ENCODE measurements at places on chromosomes 1 and 21.

GRCh38 chr1:201762381-201762780 is 66.6 kb upstream of the IPO9 start:
- DNase-seq, result no peak

- no peak for DNase-seq
Measured at GRCh38 chr1:941015-941587, 17.4 kb downstream of the SAMD11 start.

DNA sequence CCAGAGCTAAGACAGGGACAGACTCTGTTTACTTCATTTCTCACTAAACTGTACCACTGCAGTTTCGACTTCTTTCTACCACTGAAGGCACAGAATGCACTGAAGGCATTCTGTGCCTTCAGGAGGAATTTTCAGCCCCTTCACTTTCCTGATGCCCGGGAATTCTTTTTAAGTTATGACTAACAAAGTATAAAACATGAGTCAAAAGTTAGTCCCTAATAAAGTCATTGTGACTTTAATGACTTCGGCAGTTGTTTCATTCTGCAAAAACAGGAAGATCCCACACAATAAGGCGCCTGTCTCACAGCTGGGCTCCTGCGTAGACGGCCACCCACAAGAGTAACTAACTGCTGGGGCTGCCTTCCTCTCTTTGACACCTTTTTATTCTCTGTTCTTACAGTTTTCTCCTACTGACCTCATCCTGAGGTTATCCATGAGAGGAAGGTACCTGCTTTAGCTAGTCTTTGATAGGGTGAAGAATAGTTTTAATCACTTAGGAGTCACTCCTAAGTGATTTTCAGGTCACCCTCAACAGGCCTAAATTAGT is 183.9 kb upstream of the SGIP1 start:
- no peak for DNase-seq

GRCh38 chr1:209703834-209704504 is 677 bp upstream of the HSD11B1 start:
- DNase-seq, result no peak

DNA sequence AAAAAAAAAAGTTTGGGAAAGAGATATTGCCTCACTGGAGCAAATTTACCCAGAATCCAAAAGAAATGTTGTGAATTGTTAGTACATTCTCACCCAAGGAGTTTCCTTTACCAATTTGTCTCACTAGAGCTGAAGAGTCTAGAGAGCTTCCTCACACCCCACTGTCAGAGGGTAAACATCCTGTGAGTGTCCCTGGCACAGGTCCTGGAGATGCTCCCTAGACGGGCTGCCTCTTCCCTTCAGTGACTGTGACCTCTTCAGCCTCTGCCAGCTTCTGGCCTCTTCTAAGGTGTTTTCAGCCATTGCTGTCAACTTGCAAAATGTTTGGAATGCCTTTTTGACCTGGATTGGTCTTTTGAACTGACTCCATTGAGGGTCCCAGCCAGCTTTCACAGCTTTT is 159.4 kb downstream of the DHRS3 start:
- no peak for DNase-seq

- no peak for DNase-seq
Measured at GRCh38 chr1:172616195-172616594, 42.7 kb upstream of the FASLG start.

GRCh38 chr1:198234520-198235251 is 77.9 kb downstream of the NEK7 start:
- no peak for DNase-seq

DNA sequence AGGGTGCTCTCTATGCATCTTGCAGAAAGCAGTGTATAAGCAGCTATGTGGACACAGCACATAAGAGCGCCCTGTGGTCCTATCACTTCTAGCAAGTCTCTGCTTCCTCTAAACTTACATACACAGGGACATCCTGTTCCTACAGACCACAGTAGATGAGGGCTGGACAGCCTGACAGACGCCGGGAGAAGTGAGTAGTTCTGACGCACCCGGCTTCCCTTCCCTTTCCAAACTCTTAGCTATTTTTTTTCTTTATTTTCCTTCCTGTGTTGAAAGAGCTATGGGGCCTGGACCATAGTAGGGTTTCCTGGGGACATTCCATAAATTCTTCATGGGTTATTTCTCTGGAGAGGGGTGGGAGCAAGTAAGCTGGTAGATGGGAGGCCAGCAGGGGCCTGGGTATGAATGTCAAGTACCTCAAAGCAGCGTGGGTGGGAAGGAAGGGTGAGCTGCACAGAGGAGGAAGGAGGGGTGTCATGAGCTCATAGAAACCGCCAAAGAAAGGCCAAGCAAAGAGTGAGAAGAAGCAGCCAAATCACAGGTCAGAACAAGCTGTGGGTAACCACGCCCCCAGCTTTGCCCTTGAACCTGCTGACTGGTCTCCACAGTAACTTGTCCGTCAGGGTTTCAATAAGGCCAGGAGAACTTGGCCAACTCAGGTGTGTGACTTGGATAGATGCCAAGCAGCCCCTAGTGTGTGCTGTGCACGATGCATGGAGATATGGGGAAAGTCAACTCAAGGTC is 36.6 kb downstream of the PLXNA2 start:
- DNase-seq, result peak; percentile 83

GRCh38 chr1:232596666-232597303 is 33.1 kb downstream of the SIPA1L2 start:
- no peak for DNase-seq

DNA sequence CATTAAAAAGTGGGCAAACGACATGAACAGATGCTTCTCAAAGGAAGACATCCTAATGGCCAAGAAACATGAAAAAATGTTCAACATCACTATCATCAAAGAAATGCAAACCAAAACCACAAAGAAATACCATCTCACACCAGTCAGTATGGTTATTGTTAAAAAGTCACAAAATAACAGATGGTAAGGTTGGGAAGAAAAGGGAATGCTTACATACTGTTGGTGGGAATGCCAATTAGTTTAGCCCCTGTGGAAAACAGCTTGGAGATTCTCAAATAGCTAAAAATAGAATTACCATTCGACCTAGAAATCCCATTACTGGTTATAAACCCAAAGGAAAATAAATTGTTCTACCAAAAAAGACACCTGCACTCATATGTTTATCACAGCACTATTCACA is 369.4 kb downstream of the KCNH1 start:
- DNase-seq, result no peak

DNA sequence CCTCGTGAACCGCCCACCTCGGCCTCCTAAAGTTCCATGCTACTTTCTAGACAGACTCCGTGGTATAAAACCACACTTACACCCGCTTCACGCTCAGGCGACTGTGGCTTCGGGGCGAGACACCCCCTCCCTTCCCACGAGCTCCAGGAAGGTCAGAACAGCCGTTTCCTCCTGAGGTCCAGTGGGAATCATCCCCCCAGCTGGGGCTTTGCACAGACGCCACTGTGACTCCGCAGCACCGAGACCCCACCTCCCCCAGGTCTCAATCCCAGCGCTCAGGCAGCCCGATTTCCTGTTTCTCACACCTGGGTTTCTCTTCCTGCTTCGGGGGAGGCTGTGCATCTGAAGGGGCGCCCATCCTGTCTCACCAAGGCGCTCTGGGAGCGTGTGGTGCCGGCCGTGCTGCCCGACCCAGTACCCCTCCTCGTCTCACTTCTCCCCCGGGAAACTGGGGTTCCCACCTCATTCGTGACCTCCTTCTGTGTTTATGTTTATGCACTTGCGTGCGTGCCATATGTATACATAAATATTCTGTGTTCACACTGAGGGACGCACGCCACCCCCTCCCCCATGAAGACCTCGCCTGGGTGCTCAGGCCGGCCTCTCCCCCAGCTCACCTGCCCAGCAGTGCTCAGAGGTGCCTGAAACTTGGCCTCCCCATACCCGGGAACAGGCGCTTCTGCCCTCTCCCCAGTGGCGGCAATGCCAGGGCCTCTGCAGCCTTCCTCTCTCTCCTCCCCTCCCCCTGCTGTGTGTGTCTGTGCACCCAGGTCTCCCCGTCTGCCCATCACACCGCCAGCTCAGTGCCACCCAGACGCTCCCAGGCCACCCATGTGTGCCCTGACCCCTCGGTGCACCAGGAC is 14.6 kb downstream of the SLC35E2B start:
- no peak for DNase-seq

- DNase-seq, result peak; percentile 66
Measured at GRCh38 chr1:77347646-77348045, 65.8 kb downstream of the AK5 start.

- no peak for DNase-seq
Measured at GRCh38 chr1:169094897-169095569, 11.5 kb upstream of the ATP1B1 start.

GRCh38 chr1:234091876-234092275 is 187.4 kb downstream of the SLC35F3 start:
- DNase-seq, result no peak

DNA sequence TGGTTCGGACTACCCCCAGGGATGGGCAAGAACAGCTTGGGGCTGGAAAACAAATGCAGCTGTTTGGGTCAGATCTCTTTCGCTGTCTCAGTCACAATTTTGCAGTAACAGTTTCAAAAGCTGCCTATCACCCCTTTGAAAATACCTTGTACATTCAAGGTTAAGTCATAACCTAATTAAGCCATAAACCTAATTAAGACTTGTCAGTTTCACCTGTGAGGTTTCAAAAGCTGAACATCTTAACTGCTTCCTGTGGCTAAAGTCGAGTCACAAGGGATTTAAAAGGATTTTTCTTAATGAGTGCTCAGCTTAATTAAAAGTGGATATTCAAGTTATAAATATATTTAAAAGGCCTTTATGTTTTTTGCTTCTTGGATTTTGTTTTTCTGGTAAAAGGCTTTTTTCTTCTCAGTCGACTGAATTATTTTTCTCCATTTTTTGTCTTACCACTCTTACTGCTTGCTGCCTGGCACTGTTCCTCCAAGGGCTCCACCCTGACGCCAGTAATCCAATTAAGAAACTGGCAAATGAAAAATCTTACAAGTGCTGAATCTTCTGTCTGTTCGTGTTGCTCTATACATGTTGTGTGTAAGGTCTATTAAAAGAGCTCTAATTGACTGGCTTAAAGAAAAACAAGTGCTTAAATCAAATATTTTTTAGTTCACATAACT is 31.3 kb downstream of the CBR1 start:
- no peak for DNase-seq

GRCh38 chr1:113369040-113369439 is 21.3 kb upstream of the MAGI3 start:
- no peak for DNase-seq

DNA sequence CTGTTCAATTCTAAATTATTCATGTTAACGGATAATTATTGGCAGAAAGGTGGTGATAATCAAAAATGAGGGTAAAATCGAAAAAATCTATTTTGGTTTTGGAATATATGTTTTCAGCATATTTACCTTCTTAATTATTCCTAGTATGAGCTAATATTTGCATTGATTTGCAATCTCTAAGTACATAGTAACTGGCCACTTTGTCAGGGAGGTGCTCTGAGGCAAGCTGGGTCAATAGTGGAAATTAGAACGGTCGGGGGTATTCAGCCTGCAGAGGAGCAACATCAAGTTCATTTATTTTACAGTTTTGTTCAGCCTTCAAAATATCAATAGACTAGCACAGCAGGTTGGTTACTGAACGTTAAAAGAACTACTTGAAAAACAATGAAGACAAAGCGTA is 1.8 kb downstream of the OTUD7B start:
- no peak for DNase-seq

DNA sequence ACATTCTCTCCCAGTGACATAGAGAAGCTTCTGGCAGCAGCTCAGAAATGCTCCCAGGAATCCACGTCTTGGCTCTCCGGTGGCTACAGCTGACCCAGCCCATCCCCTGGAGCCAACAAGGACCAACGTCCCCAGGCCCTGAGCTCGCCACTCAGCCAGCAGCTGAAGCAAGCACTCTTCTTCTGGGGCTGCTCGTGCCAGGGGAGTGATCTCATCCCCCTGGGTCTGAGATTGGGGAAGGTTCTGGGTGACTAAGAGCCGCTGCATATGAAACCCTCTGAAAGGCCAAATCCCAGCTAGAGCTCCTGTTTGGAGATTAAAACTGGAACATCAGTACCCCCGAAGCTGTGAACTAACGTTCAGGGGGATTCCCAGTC is 487.9 kb downstream of the NPHP4 start:
- no peak for DNase-seq

GRCh38 chr1:6922096-6922931 is 137.1 kb downstream of the CAMTA1 start:
- no peak for DNase-seq

- DNase-seq, result no peak
Measured at GRCh38 chr1:33971018-33971710, 107.3 kb downstream of the HMGB4 start.

DNA sequence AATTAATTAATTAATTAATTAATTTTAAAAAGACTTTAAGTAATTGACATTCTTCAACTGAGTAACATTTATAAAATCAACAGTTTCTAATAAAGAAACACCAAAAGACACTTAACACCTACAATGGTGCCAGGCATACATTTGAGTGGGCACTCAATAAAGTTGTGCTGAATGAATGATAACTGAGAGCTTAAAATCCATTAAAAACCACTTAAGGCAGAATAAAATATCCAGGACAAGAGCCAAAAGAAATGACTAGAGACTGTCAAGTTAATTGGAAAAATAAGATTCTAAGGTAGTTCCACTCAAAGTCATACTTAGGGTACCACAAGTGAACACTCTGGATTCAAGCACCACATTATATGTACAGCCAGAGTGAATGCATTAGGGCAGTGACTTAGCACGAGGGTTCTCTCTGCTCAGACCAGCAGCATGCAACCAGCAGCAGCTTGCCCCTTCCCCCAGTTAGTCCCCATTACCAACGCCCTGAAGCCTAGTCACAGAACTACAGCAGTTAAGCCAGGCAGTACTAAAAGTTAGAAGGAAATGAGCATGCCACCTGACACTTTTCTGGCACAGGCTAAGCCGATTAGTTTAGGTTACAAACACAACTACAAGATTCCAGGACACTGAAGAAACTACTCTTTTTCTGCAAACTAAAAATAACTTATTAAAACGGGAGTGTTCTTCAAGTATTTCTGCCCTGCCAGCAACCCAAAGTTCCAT is 46.5 kb downstream of the LUZP1 start:
- no peak for DNase-seq

DNA sequence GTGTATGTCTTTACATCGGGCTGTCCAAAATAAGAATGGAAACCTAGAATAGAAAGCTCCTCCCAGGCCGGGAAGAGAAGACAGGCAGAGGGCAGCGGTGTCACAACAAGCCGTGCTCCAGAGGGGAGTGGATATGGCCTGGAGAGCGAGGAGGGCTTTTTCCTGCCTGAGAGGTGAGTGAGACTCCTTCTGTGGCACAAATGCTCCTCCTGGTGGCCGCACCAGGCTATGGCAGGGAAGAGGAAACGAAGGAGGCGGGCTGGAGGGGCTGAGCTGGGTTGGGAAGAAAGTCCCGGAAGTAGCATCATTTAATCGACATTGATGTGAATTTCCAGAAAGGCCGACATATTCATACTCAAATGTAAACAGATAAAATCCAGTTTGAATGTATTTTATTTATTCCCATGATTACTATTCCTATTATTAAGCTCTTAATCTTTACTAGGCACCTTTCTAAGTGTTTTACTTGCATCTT is 54.7 kb downstream of the MEF2D start:
- DNase-seq, result peak; percentile 84

DNA sequence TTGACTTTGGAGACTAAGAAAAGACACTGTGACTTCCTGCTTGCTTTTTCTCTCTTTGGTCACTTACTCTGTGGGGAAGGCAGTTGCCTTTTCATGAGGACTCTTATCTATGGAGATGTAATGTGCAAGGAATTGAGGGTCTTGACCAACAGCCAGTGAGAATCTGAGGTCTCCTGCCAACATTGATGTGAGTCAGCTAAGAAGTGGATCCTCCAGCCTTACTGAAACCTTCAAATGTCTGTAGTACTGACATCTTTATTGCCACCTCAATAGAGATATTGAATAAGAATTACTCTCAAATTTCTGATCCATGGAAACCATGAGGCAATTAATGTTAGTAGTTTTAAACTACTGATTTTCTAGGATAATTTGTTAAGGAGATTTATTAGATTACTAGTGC is 598.4 kb downstream of the ADGRL2 start:
- DNase-seq, result no peak

GRCh38 chr1:3531928-3532327 is 77.5 kb downstream of the ARHGEF16 start:
- DNase-seq, result no peak

Measured in HTR-8/SVneo (cell line).